Activated naive CD4-positive, alpha-beta T cell (primary cell): ENCODE measurements at places on chromosomes 1 and 21.

DNA sequence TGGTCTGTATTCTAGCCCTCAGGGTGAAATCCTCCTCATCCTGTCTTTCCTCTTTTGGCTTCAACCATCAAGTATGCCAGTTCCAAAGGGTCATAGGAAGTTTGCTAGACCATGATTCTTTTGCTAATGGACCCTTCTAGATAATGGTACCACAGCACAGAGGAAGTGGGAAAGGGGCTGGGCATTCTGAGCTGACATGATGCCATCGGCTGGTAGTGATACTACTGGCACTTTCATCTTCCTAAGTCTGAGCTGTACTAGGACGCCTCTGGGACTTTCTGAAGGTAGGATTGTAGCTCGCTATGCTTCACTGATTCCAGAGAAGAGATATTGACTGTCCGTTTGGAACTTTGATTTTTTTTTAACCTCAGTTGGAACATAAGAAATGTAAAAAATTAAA is 11.4 kb downstream of the FASLG start:
- no peak for DNase-seq

DNA sequence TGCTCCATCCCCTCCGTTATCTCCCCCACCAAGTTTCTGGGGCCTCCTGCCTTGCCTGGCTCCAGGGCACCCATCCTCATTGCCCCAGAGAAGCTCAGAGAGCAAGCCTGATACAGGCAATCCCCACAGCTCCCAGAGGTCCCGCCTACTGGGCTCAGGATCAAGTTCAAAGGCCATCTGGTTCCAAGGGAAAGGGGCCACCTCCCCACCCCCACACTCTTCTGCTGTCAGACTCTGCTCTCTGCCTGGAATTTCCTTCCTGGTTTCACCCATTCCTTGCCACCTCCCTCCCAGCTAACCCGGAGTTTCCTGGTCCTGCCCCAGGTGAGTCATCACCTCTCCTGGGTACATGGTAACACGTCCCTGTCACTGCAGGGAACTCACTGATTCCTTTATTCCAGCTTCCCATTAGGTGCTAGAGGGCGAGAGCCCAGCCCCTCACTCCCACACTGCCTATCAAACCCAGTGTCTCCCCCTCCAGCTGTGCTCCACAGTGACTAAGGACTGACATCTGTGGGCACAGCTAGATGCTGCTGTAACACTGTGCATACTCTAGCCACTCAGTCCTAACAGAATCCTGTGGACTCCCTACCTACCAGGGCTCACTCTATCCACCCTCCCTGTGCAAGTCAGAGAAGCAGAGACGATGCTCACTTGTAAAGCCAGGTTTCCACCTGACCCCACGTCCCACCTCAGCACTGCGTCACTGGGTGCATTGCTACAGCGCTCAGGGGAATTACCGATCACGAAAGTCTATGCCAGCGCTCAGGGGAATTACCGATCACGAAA is 21.8 kb downstream of the RSPH1 start:
- no peak for DNase-seq

DNA sequence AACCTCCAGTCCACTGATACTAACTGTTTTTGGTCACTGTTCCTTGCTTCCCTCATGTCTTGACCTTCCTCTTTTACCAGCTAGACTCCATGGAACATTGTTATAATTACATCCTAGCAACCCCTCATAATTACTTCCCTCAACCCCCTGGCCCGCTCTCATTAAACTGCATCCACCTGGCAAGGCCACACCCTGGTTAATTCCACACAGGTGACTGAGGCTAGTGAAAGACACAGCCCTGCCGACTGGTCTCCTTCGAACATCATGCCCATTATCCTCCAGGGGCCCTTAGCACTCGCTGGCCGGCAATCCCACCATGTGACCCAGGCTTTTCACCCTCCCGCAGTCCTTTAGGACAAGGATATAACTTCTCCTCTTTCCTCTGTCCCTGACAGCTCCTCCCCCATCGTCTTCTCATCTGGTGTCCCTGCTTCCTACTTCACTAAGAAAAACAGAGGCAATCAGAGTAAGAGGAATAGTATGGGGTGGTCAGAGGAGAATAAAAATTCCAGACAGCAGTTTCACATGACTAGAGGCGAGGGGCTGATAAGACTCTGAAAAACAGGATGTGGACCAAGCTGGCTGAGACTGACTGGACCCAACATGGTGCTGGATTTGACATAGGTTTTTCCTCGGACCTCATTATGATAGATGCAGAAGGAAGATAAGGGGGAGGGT is 8.8 kb upstream of the TENT5B start:
- no peak for DNase-seq

DNA sequence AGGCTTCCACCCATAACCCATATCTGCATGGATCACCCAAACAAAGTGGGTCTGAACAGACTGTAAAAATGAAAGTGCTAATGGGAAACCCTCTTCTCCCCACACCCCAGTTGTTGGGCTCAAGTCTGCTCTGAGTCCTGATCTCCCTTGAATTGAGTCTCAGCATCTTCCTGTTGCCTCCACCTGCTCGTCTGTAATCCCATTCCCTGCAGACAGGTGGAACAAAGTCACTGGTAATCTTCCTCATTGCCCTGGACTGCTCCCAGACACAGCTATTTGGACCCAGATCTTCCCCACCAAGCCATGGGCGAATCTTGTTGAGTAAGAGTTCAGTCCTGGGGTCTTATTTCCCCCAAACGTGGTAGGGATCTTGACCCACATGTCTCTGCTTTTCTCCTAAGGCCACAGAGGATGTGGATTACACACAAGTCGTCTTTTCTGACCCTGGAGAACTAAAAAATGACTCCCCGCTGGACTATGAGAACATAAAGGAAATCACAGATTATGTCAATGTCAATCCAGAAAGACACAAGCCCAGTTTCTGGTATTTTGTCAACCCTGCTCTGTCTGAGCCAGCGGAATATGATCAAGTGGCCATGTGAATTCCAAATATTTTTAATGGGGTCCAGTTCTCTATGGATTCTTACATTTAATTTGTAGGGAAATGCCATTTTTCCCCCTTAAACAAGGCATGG is 15.7 kb downstream of the AVPR1B start:
- DNase-seq = no peak

DNA sequence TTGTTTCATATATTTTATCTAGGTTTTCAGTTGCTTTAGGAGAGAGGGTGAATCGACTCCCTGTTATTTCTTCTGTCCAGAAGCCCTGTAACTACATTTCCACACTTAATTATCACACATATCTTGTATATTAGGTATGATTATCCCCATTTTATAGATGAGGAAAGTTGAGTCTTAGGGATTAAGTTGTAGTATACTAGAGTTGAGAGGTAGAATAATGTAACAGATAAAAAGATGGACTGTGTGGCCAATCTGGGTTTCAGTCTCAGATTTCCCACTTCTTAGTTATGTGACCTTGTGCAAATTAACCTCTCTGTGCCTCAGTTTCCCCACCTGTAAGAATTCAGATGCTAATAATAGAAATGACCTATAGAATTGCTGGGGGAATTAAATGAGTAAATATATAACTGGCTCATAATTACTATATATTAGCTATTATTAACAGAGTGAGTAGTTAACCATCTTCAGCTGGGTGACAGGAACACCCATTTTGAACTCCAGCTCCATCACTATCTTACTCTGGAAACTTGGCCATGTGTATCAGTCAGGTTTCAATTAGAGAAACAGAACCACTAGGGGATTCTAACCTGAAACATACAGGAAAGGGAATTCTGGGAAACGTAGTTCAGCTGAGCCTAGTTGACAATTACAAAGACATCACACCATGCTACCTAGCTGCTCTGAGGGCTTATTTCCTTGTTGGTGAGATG is 20.4 kb upstream of the FOXO6 start:
- DNase-seq = no peak

GRCh38 chr1:59123081-59123681 is 173.7 kb upstream of the FGGY start:
- DNase-seq = no peak

GRCh38 chr1:41345434-41346075 is 15.7 kb upstream of the FOXO6 start:
- no peak for DNase-seq

- no peak for DNase-seq
These were observed 88.3 kb upstream of the IPO9 start for GRCh38 chr1:201740670-201741111.

- no peak for DNase-seq
These were observed 24.1 kb upstream of the RABGAP1L start for GRCh38 chr1:174135211-174135610.
